T-helper 1 cell (primary cell): ENCODE measurements at places on chromosomes 7 and 10.

DNA sequence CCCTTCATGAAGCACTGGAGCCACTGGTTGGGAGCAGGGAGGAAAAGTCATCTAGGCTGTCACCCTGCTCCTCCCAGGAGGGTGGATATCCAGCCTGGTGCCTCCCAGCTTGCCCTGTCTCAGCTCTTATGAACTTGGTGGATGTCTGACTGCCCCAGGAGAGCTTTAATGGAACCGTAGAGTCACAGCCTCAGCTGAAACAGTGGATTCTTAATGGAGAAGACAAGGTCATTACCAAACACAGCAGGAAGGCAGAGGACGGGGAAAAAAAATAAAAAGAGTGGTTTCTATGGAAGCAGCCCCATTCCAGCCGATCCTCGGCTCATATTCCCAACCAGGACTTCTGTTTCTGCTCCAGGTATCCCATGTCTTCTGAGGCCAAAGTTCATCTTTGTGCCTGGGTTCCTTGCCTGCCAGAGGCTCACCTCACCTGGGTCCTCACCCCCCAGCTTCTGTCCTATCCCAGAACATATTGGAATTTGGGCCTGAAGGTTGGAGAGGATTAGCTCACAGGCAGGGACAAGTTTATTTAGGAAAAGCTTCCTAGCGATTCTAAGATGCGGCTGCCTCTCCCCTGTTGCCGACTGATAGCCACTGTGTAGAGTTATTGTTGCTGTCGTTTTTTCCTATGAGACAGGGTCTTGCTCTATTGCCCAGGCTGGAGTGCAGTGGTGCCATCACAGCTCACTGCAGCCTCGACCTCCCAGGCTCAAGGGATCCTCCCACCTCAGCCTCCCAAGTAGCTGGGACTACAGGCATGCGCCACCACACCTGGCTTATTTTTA lies 15.6 kb downstream of the CCL26 start:
- DNase-seq, result no peak

- no peak for DNase-seq
These were observed 199.2 kb downstream of the AHR start for GRCh38 chr7:17497549-17498167.

- DNase-seq, result no peak
These were observed 136.4 kb upstream of the AOAH start for GRCh38 chr7:36860681-36861080.

GRCh38 chr7:23713285-23714149 lies 3.5 kb downstream of the STK31 start:
- DNase-seq, result no peak

GRCh38 chr7:47556511-47557180 lies 25.3 kb downstream of the TNS3 start:
- DNase-seq, result no peak

GRCh38 chr10:98539578-98539977 lies 92.8 kb upstream of the HPS1 start:
- DNase-seq, result no peak

GRCh38 chr7:25619381-25619780 lies 391.1 kb upstream of the NPVF start:
- no peak for DNase-seq

DNA sequence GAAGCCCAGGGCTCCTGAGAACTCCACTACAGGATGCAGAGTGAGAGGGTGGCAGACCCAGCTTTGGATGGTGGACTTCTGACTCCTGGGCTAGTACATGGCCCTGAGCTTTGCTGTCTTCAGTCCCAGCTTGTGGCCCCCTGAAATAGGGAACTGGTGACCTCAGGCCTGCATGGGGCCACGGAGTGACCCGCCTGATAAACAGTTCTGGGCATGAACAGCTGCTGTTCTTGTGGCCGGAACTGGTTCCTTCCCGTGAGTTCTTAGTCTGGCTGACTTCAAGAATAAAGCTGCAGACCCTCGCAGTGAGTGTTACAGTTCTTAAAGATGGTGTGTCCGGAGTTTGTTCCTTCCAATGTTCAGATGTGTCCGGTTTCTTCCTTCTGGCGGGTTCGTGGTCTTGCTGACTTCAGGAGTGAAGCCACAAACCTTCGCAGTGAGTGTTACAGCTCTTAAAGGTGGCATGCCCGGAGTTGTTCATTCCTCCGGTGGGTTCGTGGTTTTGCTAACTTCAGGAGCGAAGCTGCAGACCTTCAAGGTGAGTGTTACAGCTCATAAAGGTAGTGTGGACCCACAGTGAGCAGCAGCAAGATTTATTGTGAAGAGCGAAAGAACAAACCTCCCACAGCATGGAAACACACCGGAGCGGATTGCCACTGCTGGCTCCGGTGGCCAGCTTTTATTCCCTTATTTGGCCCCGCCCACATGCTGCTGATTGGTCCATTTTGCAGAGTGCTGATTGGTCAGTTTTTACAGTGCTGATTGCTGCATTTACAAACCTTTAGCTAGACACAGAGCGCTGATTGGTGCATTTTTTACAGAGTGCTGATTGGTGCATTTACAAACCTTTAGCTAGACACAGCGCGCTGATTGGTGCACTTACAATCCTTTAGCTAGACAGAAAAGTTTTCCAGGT lies 268.0 kb downstream of the ZEB1 start:
- no peak for DNase-seq

GRCh38 chr10:93074597-93075368 lies 1.1 kb downstream of the CYP26A1 start:
- no peak for DNase-seq

GRCh38 chr7:143002898-143003297 lies 24.0 kb downstream of the OR9A2 start:
- DNase-seq, result no peak

GRCh38 chr10:78565841-78566240 lies 502.9 kb upstream of the ZMIZ1 start:
- no peak for DNase-seq

DNA sequence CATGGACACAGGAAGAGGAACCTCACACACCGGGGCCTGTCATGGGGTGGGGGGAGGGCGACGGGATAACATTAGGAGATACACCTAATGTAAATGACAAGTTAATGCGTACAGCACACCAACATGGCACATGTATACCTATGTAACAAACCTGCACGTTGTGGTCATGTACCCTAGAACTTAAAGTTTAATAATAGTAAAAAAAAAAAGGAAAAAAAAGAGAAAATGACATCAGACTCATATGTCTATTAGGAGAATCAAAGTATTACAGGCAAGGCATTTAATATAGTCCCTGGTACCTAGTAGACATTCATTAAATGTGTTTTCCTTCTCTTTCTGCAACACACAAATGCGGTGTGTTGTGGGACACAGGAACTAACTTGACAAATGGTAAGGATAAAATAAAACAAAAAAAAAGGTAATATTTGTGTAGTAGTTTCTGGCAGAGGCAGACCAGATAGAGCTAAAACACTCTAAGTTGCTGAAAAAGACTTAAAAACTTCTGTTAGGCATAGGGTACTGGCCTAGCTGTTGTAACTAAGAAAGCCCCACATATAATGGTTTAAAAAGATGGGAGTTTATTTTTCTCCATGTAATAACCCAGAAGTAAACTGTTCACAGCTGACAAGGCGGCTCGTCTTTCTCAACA lies 68.8 kb downstream of the NAMPT start:
- DNase-seq, result no peak

GRCh38 chr10:6416892-6417512 lies 163.1 kb downstream of the PRKCQ start:
- DNase-seq, result no peak

DNA sequence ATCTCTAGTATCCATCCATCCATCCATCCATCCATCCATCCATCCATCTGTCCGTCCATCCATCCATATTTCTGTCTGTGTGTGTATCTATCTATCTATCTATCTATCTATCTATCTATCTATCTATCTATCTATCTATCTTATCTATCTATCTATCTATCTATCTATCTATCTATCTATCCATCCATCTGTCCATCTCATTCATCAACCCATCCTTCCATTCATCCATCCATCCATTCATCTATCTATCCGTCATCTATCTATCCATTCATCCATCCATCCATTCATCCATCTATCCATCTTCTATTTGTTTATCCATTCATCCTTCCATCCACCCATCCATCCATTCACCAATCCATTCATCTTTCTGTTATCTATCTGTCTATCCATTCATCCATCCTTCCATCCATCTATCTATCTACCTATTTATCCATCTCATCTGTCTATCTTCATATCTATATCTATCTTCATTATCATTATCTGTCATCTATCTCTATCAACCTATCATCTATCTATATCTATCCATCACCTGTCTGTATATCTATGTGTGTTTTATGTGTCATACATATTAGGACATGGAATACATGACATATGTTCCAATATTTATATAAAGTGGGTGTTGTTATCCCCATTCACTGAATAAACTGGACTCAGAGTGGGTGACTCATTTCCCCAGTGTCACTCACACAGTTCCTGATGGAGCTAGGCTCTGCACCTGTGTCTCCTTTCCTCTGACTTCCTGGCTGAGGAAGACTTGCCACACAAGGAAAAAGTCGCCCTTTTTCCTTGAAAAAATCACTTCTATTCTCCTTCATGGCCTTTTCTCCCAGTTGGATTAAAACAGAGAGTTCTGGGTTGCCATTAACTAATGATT lies 200.1 kb downstream of the CCDC3 start:
- DNase-seq, result no peak

GRCh38 chr10:19832699-19833098 lies 16.5 kb downstream of the PLXDC2 start:
- no peak for DNase-seq

- no peak for DNase-seq
These were observed 262.5 kb upstream of the GNAI1 start for GRCh38 chr7:79872176-79872575.

DNA sequence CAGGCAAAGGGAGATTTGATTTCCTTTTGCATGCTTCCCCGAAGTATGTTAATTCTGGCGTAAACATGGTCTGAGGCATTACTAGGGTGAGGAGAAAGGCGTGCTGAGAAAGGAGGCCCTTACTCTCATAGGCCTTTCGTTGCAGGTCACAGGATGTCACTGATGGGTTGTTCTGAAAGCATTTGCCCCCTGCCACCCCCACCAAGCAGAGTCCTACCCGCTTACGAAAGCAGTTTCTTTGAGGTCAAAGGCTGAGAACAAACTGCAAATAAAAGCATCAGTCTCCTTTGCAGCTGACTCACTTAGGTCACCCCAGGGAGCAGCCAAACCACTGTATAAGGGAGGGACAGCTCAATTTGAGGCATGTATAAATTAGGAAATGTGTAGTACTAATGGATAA lies 57.1 kb downstream of the BPGM start:
- DNase-seq, result no peak

GRCh38 chr10:28036587-28036986 lies 37.7 kb upstream of the ODAD2 start:
- DNase-seq, result no peak

GRCh38 chr10:121935702-121936101 lies 7.9 kb upstream of the ATE1 start:
- DNase-seq, result no peak

- DNase-seq, result no peak
These were observed 82.7 kb downstream of the PLCE1 start for GRCh38 chr10:94076325-94076841.

GRCh38 chr10:106866244-106866845 lies 298.2 kb downstream of the SORCS1 start:
- no peak for DNase-seq

- DNase-seq, result no peak
These were observed 636.9 kb downstream of the PARD3 start for GRCh38 chr10:34178196-34178595.

- no peak for DNase-seq
These were observed 58.8 kb upstream of the ZNF804B start for GRCh38 chr7:88700725-88701124.

DNA sequence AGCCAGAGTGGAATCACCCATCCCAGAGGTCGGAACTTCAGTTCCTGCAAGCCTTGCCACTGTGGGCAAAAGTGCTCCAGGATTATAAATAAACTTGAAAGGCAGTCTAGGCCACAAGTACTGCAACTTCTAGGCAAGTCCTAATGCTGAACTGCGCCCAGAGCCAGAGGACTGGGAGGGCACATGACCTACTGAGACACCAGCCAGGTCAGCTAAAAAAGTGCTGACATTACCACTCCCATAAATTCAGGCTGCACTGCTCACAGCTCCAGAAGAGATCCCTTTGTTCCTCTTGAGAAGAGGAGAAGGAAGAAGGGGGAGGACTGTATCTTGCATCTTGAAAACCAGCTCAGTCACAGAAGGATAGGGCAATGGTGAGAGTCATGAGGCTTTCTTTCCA lies 1084.1 kb upstream of the PHF14 start:
- DNase-seq, result no peak

- DNase-seq, result no peak
These were observed 66.2 kb upstream of the ARID5B start for GRCh38 chr10:61835069-61835945.

DNA sequence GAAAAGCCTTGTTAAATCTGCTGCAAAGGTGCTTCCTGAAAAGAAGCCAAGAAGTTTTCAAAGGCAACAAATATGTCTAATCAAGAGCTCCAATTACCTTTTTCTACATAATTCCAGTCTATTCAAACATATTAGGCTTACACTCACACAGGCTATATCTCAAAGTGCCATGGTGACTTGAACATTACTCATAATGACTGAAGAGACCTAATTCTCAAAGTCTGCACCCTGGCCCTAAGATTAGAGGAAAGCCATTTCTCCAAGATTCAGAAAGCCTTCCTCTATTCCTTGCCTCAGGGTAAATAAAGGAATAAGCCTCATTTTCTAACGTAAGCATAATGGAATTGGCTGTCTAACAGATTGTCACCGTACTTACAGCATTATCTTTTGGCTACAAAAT lies 78.3 kb upstream of the THSD7A start:
- no peak for DNase-seq

- DNase-seq, result no peak
These were observed 48.5 kb downstream of the HERPUD2 start for GRCh38 chr7:35646289-35647023.

- DNase-seq, result no peak
These were observed 64.6 kb downstream of the UNCX start for GRCh38 chr7:1297017-1297960.

DNA sequence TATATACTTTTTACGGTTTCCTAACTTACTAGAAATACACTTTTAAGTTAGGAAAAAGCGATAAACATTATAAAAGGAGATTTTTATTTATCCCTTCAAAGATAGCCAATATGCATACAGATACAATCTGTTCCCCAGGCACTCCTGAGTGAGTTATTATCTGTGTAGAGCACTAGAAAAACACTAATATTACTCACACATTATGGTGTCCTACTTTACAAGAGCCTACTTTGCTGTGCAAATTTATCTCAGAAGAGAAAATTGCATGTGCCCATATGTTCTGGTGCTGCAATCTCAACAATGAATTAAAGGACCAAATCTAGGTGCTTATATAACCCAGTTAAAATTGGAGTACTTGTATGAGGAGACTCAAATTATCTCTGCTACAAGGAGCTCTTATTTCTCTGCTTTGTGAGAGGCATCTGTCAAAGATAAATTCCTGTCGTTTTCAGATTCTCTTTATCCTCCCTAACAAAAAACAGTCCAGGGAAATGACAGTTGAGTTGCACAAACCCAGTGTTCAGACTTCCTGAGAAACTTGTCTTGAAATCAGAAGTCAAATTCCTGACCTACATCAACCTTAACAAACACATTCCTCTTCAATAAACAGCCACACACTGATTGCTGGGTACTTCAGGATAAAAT lies 28.9 kb downstream of the CPA1 start:
- DNase-seq, result no peak
